ENCODE measurements at places on chromosomes 5 and 9. TPM values are rescaled to one million over a fixed set of nuclear protein-coding genes. Genes with fewer than 3 reads are reported as not detected.

- DNase-seq = peak; percentile 24
These were observed 4.9 kb upstream of the JAK2 start for GRCh38 chr9:4980086-4980727.

- DNase-seq = no peak
These were observed 9.1 kb downstream of the MEGF10 start for GRCh38 chr5:127299678-127300077.

GRCh38 chr5:2239201-2239910 lies 356.6 kb upstream of the IRX4 start:
- no peak for DNase-seq

DNA sequence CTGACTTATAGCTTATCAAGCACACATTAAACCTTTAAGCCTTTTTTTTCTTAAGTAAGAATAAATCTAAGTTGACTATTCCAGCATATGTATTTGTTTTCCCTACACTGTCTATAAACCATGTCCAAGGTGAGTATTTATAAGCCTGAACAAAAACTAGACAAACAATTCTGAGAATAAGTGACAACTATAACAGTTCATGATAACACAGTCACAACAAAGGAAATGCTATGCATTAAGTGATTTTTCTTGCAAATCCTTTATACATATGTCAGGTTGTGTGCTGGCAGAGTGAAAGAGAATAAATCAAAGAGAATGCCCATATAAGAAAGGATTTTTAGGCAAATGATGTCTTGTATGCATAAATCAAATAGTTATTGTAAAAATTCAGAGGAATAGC lies 408.8 kb upstream of the KIF2A start:
- DNase-seq = no peak

- DNase-seq = no peak
These were observed 11.6 kb downstream of the TRAF1 start for GRCh38 chr9:120914953-120915352.

DNA sequence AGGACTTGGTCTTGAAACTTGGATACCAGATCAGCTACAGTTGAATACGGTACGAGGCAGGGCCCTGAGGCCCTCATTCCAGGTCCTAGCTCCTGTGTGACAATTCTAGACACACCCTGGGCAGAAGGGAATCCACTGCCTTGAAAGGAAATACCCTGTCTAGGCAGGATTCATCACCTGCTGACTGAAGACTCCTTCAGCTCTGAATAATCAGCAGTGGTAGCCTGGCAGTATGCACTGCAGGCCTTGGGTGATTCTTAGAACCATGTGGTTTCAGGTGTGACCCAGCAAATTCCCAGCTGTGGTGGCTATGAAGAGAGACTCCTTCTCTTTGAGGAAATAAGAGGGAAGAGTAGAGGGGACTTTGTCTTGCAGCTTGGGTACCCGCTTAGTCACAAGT lies 17.2 kb upstream of the EFNA5 start:
- DNase-seq = no peak

DNA sequence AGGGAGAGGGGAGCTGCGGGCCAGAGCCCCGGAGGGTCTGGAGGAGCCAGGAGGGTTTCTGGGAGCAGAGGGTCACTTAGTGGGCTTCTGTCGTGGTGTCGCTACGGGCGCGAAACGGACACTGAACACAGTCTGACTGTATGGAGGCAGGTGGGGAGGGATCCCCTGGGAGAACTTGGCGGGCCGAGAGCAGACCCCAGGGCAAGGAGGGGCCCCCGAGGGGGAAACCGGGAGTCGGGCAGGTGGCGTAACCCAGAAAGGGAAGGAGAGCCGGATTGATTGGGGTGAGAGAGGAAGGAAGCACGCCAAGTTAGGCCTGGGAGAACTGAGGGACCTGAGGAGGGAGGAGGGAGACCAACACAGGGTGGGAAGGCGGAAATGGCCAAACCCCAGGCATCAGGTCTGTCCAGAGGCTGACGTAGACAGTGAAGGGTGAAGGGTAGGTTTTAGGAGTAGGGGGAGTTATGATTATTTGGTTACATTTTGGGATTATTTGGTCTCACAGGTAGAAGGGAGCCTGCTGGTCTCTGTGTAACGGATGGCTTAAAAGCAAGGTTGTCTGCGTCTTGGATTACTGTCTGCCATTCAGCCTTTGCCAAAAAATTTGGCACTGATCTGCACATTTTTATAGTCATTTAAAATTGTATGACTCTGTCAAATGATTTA lies 3.3 kb upstream of the MSMP start:
- DNase-seq = peak; percentile 44

GRCh38 chr9:88905506-88905905 lies 85.8 kb upstream of the S1PR3 start:
- DNase-seq = no peak

GRCh38 chr9:136667940-136668760 lies 5.4 kb downstream of the EGFL7 start:
- no peak for DNase-seq

- DNase-seq = no peak
These were observed 195.0 kb upstream of the TBC1D2 start for GRCh38 chr9:98450496-98450895.

DNA sequence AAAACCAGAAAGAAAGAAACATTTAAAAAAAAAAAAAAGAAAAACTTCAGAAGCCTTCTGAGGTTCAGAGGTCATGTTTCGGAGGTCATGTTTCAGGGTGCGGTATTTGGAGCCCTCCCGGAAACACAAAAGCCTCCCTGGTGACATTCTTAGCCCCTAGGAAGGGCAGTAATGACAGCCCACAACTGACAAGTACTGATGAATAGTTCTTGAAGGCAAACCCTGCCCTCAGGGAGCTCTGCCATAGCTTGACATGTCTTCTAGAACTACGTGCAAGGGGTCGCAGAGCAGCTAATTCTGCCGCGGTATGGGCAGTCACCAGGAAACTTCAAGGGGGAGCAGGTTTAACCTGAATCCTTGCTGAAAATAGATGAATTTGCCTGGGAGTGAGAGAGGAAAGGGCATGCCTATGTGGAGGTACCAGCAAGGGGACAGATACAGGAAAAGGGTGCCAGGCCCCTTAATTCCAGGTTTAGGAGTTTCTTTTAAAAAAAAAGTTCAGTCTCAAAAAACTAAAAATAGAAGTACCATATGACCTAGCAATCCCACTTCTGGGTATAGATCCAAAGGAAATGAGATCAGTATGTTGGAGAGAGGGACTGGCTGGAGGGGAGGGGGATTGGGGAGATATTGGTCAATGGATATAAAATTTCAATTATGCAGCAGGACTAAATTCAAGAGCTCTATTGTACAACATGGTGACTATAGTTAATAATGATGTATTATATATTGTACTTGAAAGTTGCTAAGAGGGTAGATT lies 98.4 kb downstream of the C9orf152 start:
- DNase-seq = no peak

The RAD23B gene
- total RNA-seq = 111 TPM

The PCA3 gene
- not detected for total RNA-seq

The RNF180 gene
- total RNA-seq = not detected

The BTNL8 gene
- not detected for total RNA-seq

The ALDH1B1 gene
- 22.1 TPM for total RNA-seq

The KIAA1958 gene
- 6.1 TPM for total RNA-seq

The SLC34A3 gene
- not detected for total RNA-seq
